Endodermal cell (in vitro differentiated cells): ENCODE measurements at places on chromosomes 1 and 21. TPM values are rescaled to one million over a fixed set of nuclear protein-coding genes. Genes with fewer than 3 reads are reported as not detected.

The PCSK9 gene
- 26.1 to 57.0 TPM (median 28.2 TPM) in 3 replicates for total RNA-seq

The COL9A2 gene
- 216 and 295 TPM in 2 replicates for total RNA-seq

The MTARC2 gene
- 7.1 and 12.3 TPM in 2 replicates for total RNA-seq

The APOBEC4 gene
- total RNA-seq, result not detected in 3 replicates

DNA sequence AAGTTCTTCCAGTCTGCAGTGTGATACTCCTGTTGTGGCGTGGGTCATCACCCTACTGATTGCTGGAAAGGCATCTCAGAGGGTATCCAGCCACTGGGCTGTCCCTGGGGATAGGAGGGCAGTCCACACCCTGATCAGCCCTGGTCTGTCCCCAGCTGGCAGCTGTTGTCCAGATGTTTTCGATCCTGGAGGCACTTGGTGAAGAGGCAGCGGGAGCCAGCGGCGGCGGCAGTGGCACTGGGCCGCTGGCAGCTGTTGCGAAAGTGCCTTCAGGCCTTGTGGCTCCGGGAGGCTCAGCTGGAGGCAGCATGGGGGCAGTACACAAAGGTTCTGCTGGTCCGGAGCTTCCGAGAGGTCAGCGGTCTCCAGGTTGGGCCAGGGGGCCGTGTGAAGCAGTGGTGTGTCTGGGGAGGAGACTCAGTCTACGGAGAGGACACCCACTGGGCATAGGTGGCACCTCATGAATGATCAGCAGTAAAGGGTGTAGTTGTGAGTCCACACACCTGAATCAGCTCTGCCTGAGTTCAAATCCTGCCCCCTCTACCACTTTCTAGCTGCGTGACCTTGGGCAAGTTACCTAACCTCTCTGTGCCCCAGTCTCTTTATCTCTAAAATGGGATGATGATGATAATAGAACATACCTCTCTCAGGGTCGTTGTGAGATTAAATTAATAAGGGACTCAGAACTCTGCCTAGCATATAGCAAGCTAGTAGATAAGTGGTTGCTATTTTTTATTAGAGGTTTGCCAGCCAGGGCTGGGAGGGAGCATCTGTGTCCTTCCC, 6.1 kb downstream of the C1orf167 start:
- no peak overlapping the region for H3K27ac ChIP-seq
- DNase-seq, result no peak
- no peak overlapping the region for H3K4me3 ChIP-seq
- H3K27me3 ChIP-seq, result no peaks in the 10 kb centered on the region
- H3K36me3 ChIP-seq, result no peaks in the 10 kb centered on the region
- H3K4me1 ChIP-seq, result no peaks in the 10 kb centered on the region

DNA sequence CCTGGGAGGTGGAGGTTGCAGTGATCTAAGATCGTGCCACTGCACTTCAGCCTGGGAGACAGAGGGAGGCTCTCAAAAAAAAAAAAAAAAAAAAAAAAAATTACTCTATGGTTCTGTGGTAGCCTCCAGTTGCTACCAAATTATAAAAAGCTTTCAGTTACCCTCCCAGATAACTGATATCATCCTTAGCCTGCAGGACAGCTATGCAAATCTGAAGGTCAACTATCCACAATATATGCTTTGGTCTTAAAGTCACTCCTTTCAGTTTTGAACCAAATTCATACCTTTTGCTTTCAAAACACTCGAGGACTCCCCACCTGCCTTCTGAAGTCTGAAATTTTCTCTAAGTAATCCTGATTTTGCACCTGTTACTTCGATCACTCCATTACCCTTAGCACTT, 3.1 kb downstream of the MIXL1 start:
- no peaks in the 10 kb centered on the region for H3K27me3 ChIP-seq
- no peak for DNase-seq
- H3K36me3 ChIP-seq, result peaks cover 44% of the 10 kb centered on the region
- peaks cover 6% of the 10 kb centered on the region for H3K4me1 ChIP-seq
- no peak overlapping the region for H3K27ac ChIP-seq

DNA sequence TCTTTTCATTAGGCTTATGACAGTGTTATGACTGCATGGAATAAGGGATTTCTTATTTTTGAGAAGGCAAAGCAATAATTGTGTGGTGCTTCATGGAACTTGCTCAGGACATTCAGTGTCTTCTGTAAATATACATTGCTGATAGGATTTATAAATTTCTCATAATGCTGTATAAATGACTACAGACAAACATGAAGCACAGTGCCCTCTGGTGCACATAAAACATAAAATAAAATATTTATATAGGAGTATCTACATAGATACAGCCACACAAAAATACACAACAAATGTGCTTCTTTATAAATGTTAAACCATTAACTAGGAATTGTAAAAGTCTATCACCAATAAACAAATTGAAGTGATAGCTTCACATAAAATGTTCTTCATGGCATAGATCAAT, 24.1 kb downstream of the BRINP3 start:
- H3K27ac ChIP-seq, result no peak overlapping the region
- no peaks in the 10 kb centered on the region for H3K4me1 ChIP-seq
- H3K36me3 ChIP-seq, result no peaks in the 10 kb centered on the region
- H3K27me3 ChIP-seq, result no peaks in the 10 kb centered on the region
- no peak overlapping the region for H3K4me3 ChIP-seq

DNA sequence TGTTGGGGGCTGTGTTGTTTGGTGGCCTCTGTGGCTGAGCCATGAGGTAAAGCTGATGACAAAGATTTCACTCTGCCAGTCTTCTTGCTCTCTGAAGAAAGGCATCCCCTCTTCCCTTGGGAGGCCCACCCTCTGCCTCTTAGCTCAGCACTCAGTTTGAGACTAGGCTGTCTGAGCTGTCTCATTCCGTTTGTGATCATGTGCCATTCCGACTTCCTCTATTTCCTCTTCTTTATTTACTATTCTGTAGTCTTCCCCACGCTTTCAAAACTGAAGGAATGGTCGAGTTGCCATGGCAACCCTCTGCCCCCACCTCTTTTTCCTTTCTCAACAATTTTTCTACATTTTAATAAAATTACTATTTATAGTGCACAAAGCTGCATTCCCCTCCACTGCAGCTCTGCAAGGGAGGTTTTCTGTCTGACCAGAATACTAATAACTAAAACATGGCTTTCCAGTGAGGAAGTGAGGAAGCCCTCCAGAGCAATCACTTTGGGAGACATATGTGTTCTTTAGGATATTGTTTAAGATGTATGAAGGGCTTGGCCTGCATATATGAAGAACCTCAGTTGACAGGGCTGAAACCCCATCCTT, 30.8 kb downstream of the KCNA3 start:
- no peak overlapping the region for H3K4me3 ChIP-seq
- no peak overlapping the region for H3K27ac ChIP-seq
- DNase-seq, result no peak
- no peaks in the 10 kb centered on the region for H3K4me1 ChIP-seq
